Endodermal cell (in vitro differentiated cells): ENCODE measurements at places on chromosomes 12 and 14.

DNA sequence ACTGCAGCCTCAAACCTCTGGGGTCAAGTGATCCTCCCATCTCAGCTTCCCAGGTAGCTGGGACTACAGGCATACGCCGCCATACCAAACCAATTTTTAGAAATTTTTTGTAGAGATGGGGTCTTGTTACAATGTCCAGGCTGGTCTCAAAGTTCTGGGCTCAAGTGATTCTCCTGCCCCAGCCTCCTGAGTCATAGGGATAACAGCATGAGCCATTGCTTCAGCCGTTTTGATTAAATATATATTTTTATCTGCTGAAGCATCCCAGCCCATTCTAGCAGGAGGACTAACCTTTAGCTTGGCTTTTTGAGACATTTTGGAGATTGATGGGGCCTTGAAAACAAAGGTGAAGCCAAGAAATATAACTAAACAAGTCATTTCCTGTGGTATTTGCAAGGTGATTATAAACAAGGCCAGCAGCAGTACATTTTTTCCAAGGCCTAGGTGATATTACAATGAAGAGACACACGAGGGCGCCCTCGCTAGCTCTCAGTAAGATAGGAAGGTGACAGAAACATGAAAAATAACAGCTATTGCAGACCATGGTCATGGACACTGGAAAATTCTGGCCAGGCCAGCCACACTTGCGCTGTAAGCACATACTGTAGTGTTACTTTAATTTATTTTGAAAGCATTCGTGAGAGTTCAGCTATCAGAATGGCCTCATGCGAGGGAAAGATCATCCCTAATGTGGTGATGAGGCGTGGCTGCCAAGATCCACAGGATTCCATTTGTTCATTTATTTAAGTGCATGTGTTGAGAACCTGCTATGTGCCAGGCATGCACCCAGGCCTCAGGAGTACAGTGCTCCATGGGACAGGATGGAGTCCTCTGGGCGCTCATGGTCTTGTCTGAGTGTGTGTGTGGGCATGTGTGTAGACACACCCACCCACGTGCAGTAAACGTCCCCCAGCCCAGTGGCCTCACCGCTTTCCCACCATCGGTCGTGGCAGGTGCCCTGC lies 63.5 kb downstream of the DGLUCY start:
- DNase-seq = peak; percentile 79

DNA sequence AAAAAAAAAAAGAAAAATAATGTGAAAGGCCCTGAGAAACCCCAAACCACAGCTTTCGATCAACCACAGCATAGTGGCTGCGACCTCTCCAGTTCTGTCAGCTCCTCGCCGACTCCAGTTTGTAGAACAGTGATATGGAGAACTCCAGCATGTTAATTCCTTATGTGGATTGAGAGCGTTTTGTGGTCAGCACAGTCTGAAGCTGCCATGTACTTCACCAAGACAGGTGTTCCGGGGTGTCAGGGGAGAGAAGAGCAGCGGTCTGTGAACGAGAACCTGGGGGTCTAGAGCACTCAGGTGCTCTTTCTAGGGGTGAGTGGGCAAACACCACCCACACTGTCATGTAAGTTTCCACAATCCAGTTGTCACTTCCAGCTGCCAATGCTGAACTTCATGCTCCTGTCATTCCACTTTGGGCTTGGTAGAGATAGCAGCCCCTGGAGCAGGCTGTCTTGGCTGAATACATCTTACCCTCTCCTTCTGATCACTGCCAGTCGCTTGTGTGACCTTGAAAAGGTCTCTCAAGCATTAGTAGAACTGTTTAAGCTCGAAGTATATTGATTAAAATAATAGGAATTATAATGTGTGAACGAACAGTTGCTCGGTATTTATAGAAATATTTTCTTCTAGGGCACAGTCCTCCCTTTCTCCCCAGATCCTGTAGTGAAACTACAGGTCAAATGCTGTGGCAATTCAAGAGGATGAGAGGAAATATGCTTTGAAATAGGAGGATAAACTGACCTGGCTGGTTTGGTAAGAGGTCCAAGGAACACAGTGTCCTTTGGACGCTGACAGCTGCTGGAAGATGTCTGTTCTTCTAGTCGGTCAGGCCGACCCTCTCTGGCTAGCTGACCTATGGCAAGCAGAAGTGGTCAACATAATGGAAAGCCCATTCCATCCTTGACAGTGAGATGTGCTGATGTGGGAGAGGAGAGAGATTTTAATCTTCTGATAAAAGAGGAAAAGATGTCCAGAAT lies 15.7 kb upstream of the MAX start:
- DNase-seq = no peak

GRCh38 chr12:97968641-97969197 lies 506.1 kb downstream of the RMST start:
- DNase-seq = no peak

GRCh38 chr12:20740972-20741371 lies 45.8 kb downstream of the SLCO1C1 start:
- peak; percentile 51 for DNase-seq

- no peak for DNase-seq
Measured at GRCh38 chr14:72808564-72808963, 85.3 kb downstream of the DPF3 start.

- no peak for DNase-seq
Measured at GRCh38 chr14:27056586-27056985, 458.8 kb upstream of the NOVA1 start.

- peak; percentile 28 for DNase-seq
Measured at GRCh38 chr12:127150028-127150427, 1116.9 kb upstream of the TMEM132C start.
